ENCODE measurements at places on chromosomes 1 and 21. TPM values are rescaled to one million over a fixed set of nuclear protein-coding genes. Genes with fewer than 3 reads are reported as not detected.

DNA sequence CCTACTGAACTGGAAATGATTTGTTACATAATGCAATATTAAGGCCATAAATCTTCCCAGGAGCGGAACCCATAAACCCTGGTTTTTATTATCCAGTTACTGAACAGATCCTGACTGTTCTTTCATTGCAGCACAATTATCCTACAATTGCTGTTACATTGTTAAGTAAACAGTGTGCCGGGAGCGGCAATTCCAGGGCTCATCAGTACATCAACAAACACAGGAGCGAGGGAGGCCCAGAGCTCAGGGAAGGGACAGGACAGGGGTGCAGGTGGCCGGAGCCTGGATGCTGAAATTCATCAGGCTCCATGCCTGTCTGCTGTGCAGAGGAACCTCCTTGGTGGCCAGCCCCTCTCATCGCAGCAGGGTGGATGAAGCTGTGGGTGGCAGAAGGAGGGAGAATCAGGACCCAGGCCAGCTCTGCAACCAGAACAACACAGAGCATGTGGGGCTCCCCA is 544.7 kb downstream of the NPHP4 start:
- no peak for DNase-seq

BTBD8 gene
- total RNA-seq, result 3.0 TPM

DNA sequence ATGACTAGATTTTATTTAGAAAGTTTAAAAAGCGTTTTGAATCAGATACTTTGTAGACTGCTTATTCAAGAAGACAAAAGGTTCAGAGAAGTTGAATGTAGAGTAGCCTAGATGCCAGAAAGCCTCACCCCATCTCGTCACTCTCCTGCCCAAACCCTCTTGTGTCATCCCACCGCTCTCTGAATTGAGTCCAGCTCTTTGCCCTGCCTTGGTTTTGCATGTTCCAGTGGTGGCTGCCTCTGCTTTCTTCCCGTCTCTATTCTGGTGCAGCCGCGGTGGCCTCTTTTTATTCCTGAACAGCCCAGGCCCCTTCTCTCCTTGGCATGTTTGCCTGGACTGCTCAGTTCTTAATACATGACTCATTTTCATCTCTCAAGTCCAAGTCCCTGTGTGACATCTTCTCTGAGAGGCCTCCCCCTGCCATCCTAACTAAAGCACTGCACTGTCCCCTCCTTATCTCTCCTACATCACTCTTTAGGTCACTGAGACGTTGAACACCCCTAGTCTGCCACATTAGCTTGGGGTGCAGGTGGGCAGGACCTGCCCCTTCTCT is 22.9 kb downstream of the PRDM2 start:
- no peak for DNase-seq

GRCh38 chr1:19080721-19081120 is 124.2 kb upstream of the IFFO2 start:
- no peak for DNase-seq

DNA sequence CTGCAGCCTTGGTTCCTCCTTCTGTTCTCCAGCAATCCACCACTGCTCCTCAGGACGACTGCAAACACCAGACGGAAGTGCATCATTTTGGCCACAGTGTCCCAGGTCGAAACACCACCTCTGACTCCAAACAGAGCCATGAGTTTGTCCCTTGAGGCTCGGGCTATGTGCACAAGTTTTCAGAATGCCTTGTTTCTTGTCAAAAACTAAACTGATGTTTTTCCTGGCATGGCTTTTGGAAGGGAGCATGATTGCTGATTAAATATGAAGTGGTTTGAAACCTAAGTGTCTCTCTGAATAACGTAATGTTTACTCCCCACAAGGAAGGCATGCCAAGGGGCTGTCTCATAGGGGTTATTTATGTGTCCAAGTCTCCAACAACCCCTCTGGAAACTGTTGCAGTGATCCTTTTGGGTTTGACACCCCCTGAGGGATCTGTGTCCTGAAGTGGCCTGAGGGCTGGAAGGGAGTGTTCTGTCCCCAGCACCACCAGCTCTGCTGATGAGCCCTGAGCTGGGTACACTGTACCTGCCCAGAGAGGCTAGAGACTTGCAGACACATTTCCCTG is 132.7 kb downstream of the PLPP3 start:
- peak; percentile 64 for DNase-seq

TRIM45 gene
- 3.9 TPM for total RNA-seq

DNA sequence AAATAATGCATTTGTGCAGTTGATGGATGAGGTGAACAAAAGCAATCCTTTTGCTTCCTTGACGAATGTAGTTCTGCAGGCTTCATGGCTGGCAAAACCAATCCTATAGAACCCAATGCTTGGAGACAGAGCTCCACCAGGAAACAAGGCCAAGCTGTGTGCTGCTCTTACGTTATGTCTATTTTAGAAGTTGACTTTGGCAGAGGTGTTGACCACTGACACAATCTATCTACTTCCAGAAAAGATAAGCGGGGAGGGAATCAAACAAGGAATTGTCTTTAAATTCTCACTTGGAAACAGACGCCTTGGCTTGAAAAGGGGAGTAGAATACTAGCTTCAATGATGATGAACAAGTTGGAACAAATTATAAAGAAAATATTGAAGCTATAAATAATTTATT is 211.2 kb downstream of the SETD4 start:
- no peak for DNase-seq

GRCh38 chr1:201356236-201356635 is 21.2 kb downstream of the TNNT2 start:
- DNase-seq, result no peak

CFHR5 gene
- not detected for total RNA-seq

GRCh38 chr1:246971090-246971721 is 36.7 kb downstream of the ZNF695 start:
- no peak for DNase-seq

DNA sequence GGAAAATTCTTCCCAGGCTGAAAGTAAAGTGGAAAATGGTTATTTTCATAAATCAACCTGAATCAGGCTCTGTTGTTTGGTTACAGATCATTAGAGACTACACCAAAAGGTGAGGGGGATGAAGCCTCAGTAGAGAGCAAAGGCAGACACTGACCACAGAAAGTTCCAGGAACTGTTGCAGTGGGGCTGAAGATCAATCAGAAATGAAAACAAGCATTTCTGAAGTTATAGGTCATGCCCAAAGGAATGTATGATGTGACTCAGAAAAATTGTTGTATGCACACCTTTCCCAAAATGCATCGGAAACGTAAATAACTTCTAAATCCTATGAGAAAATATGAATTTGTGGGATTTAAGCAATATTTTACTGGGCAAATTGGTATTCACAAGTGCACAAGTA is 63.3 kb downstream of the FYB2 start:
- no peak for DNase-seq

DNA sequence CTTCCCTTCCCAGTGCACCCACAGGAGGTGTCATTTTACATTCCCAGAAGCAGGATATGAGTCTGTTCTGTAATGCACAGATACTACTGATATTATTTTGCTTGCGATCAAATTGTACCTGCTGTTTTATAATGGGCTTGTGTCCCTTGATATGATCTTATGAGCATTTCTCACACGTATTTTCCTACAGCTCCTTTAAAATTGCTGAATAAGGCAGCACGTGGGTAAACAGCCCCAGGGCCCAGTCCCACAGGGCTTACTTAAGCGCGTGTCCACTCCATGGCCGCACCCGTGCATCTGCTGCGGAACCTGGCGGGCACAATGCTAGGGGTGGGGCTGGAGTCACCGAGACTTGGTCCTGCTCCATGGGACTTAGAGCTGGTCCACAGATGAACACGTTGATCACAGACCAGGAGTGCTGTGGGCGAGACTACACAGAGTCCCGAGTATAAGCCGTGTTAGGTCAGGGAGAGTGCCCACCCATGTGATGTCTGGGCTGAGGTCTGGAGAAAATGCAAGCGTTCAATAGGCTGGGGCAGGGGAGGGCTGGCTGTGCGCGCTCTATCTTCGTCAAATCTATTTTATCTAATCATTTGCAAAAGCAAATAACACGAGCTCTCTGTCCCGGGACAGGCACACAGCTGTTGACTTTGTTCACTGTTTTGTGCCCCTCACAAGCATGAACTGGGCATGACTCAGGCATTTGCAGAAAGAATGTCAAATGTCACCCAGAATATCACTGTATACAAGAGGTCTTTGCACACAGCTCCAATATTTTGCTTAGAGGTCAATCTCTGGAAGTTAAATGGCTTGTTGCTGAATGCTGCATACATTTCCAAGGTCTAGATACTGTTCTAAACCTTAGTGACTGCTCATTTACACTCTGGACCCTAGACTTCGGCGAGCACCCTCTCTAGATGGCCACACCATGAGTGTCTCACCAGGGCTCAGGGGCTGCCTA is 119.3 kb downstream of the CRYAA start:
- no peak for DNase-seq

DNA sequence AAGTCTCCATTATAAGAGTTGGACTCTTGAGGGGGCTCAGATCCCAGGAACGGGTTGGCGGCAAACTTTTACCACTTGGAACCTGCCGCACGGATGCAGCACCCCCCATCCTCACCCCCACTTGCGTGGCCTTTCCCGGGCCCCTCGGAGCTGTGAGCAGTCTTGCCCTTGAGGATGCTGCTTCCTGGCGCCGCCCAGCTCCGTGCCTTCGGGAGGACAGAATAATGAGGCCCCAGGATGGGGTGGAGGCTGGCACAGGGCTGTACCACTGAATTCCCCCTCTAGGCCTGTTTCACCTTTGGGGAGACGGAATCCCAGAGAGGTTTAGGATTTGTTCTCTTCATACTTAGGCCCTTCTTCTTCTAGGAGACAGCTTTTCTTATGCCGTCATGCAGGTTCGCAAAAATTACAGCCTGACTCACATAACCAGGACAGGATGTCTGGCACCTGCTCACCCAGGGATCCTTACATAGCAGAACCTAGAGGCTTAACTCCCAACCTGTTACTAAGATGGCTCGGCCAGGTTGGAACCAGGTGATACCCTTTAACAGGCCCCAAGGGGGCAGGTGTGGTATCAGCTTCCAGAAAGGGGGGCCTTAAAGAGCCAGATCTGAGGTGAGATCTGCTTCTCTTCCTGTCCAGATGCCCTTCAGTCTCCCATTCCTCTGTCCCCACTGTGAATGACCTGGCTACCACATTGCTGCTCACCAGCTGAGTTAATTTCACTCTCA is 1.5 kb downstream of the TRNP1 start:
- DNase-seq, result no peak

CYB5RL gene
- total RNA-seq, result 3.9 TPM

LCE1D gene
- 942 TPM for total RNA-seq

GRCh38 chr1:227729881-227730629 is 5.0 kb downstream of the JMJD4 start:
- DNase-seq, result no peak

DNA sequence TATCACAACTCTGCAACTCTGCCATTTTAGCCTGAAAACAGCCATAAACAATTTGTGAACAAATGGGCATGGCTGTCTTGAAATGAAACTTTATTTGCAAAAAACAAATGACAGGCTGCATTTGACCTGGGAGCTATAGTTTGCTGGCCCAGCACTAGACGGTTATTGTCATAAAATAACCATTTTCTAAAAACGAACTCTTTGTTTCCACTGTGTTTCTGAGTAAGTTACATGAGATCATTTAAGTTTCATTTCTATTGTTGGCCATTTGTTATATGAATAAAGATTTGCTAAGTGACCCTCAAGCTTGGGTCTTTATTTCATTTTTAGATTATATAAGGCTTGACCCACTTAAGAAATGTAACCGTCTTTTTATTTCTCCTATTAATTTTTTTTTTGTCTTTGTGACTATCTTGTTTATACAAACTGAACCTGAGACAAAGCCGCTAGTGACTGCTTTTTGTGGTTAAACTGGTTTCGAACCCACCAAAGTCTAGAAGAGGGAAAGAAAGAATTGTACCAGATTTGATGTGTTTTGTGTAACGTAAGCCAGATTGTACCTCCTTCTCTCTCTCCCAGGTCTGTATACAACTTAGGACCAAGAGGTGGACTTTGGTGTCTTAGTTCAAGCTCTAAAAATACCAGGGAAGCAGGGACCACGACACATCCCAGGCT is 12.9 kb upstream of the KCNJ15 start:
- no peak for DNase-seq

WDR64 gene
- total RNA-seq, result not detected

Measured in lower leg skin (tissue), 4 donors.